ENCODE measurements at places on chromosomes 1 and 21.

- no peak for ATAC-seq
Observed at GRCh38 chr1:240649733-240650721, 38.1 kb upstream of the GREM2 start.

DNA sequence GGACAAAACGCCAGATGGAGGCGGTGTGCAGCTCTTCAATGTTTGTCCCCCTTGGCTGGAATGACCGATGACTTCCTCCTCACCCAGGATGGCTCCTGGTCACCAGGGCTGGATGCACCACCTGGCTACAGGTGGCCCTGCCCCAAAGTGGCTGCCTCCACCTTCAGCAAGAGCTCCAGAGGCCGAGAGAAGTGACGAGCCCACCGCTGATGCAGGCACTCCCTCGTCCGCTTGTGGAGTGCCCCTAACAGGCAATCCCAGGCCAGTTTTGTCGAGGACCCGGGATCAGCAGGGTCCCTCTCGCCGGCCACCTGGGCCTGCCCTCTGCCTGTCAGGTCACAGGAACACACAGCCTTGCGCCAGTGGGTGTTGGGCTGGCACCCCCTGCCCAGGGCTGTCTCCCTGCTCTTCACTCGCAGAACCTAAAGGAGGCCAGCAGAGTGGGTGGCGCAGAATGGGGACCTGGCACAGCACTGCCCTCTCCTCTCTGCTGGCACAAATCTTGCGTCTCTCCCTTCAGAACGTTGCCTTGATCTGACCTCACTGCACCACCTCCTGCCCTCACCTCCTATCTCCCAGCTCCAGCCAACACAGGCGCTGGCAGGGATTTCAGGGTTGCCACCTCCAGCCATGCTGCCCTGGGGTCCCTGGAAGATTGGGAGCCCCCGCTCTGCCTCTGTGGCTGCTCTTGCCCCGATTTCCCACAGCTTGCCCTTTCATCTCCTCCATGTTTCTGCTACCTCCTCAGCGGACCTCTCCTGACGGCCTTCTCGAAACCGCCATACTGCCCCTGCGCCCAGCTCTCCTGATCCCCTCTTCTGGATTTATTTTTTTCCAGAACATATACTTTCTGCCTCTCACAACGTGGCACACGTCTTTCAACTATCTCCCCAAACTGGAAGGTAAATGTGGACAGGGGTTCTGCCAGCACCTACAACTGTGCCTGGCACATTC lies 38.6 kb downstream of the SLC45A1 start:
- no peak for ATAC-seq

DNA sequence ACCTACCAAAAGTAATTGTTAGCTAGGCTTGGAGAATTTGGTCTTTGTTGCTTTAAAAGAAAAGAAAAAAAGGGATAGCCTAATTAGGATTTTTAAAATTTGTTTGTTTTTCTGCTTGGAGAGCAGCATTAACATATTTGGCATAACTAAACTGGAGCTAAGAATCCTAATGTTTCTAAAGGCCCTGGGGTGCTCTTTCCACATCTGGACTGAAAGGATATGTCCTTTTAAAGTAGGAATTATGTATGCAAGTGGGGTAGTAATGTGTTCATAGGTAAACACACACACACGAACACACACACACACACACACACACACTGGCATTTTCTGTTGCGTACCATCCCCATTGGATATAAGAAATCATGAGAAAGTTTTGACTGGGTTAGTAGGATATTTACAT lies 113.9 kb downstream of the KCTD3 start:
- no peak for ATAC-seq

DNA sequence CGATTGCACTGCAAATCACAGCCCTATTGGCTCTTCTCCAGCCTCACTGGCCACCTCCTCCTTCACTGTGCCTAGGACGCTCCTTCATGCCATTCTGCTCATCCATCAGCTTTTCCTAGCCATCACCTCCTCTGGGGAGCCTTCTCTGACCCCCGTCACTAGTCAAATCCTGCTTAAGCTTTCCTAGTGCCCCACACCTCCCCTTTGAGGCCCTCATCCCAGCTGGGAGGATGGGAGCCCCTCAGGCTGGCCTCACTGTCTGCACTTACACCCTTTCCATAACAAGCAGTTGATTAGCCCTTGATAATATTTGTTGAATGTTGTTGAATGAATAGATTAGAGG lies 50.7 kb downstream of the KLHDC7A start:
- ATAC-seq = no peak

DNA sequence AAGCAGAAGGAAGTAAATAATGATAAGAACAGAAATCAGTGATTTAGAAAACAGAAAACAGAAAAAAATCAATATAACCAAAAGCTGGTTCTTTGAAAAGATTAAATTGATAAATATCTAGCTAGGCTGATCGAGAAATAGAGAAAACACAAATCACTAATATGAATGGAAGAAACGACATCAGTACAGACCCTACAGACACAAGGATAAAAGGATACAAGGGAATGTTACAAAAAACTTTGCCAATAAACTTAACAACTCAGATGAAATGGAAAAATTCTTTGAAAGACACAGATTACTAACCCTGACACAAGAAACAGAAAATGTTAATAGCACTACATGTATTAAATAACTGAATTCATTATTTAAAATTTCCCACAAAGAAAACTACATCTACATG lies 6.3 kb upstream of the ARHGAP29 start:
- no peak for ATAC-seq

DNA sequence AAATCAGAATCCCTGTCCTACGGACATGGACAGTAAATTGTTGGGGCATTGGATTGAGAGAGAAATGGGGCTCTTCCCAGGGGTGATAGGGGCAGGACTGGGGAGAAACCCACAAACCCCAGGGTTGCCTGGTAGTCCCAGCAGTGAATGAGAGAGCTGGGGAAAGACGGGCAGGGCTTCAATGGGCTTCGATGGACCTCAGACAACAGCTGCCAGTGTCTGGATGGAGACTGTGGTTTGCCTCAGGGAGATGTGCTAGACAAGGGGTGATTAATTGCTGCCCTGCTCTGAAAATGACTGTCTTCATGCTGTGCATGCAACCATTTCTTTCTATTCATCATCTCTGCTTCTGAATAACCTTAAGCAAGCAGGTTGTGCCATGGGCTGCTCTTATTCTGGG lies 7.4 kb downstream of the GPR25 start:
- peak; percentile 63 for ATAC-seq

DNA sequence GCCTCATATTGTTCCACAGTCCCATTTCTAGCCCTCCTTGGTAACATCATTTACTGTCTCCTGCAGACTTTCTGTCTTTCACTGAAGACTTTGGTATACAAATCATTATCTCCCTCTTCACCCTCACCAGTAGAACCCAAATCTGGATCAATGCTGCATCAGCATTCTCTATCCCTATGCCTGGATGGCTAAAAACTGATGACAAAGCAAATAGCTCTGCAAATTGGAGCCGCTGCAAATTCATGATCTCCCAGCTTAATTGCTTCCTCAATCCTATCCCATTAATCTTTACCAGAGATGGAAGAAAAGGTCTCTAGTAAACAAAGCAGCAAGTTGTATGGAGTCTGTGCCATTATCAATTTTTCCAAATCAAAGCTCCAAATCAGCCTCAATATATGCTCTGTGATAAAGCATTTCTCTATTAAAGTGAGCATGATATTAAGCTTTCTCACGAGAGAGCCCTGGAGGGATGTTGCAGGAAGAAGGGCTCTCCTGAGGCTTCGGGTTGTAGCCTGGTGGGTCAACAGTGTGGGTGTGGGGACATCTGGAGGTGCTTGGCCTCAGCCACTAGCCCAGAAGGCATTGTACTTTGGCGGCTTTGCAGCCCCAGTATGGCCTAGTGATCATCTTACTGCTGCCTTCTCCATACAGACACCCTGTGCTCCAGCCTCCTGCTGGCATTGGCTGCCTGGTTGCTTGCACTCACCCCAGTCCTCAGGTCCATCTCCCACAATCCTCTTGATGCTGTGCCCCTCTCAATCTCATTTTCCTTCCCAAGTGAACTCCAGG lies 46.2 kb upstream of the COL24A1 start:
- peak; percentile 53 for ATAC-seq

- peak; percentile 63 for ATAC-seq
Observed at GRCh38 chr1:960363-961131, at the start of gene KLHL17. KLHL17 (plus strand) TSS chr1:960584; CDS start chr1:960694, 110 bp downstream.

GRCh38 chr1:92822879-92823278 lies 9.0 kb upstream of the RPL5 start:
- ATAC-seq = no peak

GRCh38 chr1:228989992-228990827 lies 254.9 kb downstream of the RHOU start:
- peak; percentile 47 for ATAC-seq

DNA sequence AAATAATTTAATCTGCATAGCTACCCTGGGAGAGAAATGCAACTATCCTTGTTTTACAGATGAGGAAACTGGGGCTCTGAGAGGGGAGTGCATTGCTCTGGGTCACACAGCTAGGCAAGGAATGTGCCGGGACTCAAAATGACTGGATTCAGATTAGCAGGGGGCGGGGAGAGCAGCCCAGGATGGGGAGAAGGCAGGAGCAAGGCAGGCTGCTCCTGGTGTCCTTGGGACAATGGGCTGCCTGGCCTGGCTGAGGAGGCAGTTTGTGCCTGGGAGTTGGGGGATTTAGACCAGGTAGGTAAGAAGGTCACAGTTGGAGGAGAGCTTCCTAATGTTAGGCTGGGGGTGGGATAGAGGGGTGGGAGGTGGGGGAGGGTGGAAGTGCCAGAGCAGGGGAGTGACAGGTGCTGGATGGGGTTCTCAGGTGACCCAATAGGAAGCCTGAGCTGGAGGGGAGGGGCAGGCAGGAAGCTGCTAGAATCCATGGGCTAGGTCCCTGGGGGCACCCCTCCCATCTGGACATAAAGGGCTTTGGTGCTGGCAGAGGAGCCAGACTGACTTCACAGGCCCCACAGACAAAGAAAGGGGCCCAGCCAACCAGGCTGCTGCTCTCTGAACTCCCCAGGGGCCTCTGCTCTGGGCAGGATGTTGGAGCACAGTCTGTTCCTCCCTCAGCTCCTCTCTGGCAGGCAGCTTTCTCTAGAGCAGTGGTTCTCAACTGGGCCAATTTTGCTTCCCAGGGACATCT lies 29.0 kb downstream of the TRIM62 start:
- no peak for ATAC-seq

- ATAC-seq = no peak
Observed at GRCh38 chr1:55087439-55087838, 48.1 kb downstream of the PCSK9 start.

GRCh38 chr1:113409363-113409762 lies 19.0 kb downstream of the MAGI3 start:
- ATAC-seq = no peak

- no peak for ATAC-seq
Observed at GRCh38 chr21:26588446-26588845, 15.4 kb upstream of the CYYR1 start.

DNA sequence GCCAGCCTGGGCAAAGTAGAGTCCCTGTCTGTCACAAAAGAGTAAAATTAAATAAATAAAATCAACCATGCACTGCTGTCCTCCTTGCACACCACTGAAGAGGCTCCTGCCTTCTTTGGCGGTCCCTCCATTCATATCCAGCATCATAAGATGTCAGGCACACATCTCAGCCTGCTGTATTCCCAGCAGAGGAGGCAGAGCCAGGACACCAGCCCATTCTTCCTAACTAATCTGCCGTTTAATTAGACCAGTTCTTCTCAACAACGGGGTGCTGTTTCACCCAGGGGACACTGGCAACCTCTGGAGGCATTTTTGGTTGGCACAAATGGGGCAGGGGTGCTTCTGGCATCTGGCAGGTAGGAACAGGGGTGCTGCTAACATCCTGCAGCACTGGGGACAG lies 119.7 kb downstream of the ETS2 start:
- ATAC-seq = no peak

DNA sequence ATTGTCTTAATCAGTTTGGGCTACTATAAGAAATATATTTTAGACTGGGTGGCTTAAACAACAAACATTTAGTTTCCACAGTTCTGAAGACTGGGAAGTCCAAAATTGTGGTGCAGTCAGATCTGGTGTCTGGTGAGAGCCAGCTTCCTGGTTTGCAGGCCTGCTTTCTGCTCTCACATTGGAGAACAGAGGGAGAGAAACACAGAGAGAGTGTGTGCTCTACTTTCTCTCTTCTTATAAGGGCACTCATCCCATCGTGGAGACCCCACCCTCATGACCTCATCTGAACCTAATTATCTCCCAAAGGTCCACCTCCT lies 4.1 kb downstream of the LEPR start:
- ATAC-seq = no peak

DNA sequence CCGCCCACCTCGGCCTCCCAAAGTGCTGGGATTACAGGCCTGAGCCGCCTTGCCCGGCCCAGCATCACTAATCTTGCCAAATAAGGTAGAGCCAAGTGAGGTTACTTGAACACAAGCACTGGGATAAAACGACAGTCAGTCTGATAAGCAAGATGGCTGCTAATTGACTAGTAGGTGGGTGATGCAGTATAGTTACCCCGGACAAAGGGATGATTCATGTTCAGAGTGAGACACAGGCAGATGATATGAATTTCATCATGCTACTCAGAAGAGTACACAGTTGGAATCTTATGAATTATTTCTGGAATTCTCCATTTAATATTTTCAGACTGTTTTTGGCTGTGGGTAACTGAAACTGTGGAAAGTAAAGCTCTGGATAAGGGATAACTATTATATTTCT lies 178.4 kb downstream of the USP25 start:
- ATAC-seq = no peak

DNA sequence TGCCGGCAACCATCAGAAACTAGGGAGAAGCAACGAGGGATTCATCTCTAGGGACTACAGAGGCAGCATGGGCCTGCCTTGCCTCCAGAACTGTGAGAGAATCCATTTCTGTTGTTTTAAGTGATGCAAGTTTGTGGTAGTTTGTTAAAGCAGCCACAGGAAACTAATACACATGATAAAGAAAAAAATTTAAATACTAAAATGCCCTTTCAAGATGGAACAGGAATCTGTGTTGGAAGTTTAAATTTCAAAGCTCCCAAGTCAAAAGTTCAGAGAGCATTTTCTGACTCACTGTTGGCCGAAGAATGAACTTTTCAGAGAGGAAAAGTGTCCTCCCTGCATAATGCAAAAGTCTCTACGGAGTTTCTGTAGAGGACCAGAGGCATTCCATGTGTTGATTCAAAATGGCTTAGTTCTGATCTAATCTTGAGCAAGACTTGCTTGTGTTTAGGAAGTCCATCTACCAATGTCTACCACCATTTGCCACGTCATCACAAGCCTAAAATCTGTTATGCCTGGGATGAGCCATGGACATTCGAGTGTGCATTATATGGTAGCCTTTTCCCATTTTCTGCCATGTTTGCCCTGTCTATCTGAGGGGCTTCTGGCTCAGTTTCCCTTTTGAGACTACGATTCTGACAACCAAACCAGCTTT lies 22.4 kb upstream of the ARHGAP29 start:
- no peak for ATAC-seq

GRCh38 chr1:179164494-179164893 lies 65.0 kb downstream of the ABL2 start:
- no peak for ATAC-seq
